ENCODE measurements at places on chromosomes 13 and 19.
A peak's percentile ranks its signal among the peaks of the same experiment; 100 is the strongest.

GRCh38 chr13:60654415-60654814, 257.4 kb downstream of the TDRD3 start:
- DNase-seq = no peak

GRCh38 chr13:43227721-43228120, 204.3 kb downstream of the DNAJC15 start:
- peak; percentile 63 for DNase-seq

- no peak for DNase-seq
Observed at GRCh38 chr13:23921451-23921888, 24.2 kb upstream of the C1QTNF9B start.

DNA sequence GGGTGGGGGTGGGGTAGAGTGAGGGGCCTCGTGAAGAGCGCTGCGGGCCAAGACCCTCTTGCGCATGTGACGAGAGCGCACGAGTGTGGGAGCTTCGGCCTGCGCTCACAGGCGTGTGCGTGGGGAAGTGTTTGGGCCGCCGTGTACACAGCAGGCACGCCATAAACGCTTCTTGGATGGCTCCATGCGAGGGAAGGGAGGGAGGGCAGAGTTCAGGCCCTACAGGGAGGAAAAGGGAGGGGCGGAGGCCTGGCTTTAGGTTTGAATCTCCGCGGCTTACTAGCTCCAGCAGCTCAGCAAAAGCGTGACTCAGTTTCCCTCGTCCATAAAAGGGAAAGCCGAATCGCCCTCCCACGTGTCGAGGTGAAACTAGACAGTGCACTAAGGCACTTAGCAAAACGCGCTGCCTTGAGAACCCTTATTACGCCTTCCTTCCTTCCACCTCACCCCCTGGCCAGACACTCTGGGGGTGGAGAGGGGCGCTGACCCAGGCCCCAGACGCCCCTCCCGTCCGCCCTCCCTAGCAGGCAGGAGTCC, 12.5 kb downstream of the GADD45B start:
- no peak for DNase-seq

DNA sequence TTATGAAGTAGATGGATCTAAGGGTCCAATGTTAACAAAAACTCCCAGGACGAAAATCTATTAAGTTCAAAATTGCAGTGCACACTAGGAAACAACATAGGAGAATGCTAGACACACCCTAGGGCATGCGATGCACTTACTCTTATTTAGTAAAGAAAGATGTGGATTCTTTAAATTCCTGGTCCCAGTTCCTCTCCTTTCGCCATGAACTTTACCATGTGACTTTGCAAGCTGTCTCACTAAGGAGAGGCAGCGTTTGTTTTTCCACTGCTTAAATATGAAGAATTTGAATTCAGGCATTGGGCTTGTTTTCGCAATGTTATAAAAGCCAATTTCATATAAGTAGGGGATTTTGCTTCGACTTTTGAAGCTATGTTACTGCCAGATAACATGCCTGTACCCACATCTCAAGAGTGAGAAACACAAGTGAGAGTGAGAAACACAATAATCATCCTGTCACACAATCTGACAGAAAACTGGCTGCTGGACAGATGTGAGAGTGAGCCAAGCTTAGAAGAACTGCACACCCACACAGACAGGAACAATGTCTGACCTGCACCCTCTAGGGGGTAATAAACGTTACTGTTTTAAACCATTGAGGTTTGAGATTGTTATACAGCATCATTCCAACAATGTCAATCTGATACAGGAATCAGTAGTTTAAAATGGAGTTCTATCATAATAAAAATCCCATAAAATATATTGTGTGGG, 1308.4 kb downstream of the SLITRK5 start:
- DNase-seq = no peak

- DNase-seq = no peak
Observed at GRCh38 chr19:9862938-9863337, 27.8 kb downstream of the PIN1 start.

DNA sequence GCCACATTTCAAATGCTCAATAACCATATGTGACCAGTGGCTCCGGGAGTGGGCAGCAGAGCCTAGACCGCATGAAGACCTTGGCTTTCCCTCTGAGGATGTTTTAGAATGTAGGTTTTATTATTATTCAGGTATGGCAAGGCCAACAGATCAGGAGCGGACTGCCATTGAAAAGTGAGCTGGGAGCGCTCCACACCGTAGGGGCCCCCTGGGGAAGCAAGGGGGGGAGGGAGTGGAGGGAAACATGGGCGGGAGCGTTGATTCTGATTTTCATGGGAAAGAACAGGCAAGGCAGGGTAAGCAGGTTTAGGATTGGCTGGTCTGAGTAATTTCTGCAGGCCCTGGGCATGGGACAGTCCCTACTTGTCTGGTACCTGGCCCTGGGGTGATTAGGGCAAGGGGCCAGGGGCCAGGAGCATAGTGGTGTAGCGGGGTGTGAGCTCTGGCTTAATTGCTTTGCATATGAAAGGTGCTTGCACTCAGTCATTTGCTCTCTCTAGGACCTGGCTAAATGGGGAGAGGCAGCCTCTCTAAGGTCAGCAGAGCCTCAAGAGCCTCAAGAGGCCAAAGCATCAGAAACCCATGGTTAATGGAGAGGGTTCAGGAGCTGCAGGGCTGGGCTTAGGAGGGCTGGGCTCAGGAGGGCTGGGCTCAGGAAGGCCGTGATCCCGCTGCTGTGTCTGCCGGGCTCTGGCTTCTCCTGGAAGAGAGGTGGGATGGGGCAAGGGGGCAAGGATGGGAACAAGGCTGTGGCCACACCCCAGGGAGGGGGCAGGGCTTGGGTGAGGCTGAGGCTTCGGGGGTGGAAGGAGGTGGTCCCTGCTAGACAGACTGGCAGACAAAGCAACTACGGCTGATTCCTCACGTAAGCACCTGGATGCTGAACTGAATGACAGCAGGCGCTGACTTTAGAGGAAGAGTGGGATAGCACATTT, 82.0 kb upstream of the WASF3 start:
- no peak for DNase-seq

GRCh38 chr19:17495639-17496296, 15.7 kb upstream of the PGLS start:
- no peak for DNase-seq

- no peak for DNase-seq
Observed at GRCh38 chr19:47005873-47006272, 13.8 kb upstream of the NPAS1 start.

DNA sequence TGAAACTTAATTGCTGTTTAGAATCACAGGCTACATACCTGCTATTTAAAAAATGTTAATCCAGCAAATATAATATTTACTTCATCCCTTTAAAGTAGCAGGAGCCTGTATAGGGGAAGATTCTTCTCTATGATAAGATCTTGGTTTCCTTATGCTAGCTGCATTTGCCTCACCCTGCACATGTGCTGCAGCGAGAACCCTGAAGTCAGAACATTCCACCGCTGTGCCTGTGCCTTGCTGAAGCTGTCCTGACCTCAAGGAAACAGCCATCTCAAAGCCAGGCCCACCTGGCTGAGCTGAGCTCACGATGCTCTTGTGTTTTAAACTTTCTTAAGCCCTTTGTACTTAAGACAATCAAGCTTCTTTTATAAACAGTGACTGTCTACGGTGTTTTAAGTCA, 355.0 kb upstream of the PCDH20 start:
- DNase-seq = no peak

DNA sequence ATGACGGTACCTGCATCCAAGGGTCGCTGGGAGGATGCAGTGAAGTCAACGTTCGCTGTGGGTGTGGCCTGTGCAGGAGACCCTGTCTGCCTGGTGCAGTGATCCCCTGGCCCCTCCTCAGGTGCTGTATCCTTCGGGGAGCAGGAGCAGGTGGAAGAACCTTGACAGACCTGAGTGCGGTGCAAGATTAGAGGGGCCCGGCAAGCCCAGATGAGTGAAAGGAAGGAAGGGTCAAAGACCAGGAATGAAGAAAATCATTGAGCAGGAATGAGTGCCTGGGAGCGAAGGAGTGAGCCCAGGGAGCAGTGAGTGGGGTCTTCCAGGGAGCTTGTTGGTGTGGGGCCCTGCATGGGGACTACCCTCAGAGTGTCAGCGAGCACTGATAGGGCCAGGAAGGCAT, 12.7 kb downstream of the B3GNT8 start:
- no peak for DNase-seq

GRCh38 chr19:16608290-16608739, 19.7 kb downstream of the MED26 start:
- no peak for DNase-seq

DNA sequence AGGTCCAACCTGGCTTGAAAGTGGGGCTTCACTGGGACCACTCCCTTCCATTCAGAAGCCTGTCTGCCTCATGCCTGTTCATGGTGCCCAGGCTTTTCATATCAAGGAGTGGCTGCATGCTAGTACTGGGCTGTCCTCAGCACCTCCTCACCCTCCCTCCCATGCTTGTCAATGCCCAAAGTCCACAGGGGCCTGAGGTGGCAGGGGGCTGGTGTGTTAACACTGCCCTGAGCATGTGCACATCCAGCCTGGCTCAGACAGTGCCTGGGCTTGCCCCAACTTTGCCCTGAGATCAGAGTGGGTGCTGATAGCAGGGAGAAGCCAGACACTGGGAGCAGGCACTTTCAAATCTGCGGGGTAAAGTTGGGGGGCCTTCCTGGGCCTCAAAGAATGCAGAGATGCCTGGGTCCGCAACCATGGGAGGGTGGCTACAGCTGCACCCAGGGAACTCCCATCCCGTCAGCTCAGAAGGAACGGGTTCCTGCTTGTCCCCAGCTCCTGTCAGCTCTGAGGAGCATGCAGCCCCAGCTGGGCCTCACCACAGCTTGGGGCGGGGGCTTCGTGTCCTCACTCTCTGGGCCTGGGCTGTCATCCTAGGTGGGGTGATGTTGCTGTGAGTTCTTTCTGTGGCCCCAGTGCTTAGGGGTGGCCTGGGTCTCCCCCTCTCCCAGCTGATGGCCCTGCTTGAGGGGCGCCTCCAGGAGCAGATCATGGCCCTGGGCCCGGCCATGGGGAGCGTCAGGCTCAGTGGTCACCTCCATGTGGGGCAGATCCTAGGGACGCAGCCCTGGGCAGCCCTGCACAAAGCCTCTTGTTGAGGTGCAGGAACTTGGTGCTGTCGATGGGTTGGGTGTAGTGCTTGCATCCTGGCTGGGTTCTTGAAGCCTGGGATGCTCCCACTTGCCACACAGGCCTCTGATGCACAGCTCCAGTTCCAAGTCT, 830.6 kb upstream of the SLITRK5 start:
- DNase-seq = no peak

DNA sequence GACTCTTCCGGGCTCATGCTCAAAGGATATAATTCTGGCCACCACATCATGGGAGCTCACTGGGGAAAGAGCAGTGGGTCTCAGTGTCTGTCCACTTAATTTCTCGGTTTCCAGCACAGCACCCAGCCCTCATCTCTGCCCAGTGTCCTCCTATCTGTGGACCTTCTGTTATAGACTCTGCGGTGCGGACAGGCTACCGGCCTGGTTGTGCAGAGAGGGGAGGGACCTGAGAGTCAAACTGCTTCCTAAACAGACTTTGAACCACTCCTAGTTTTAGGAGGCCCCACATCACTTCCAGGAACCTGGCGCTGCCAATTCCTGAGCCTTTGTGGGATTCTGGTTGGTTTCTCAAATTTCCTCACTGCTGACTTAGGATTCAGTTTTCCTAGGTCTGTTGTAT, 59.8 kb upstream of the MED4 start:
- DNase-seq = no peak

DNA sequence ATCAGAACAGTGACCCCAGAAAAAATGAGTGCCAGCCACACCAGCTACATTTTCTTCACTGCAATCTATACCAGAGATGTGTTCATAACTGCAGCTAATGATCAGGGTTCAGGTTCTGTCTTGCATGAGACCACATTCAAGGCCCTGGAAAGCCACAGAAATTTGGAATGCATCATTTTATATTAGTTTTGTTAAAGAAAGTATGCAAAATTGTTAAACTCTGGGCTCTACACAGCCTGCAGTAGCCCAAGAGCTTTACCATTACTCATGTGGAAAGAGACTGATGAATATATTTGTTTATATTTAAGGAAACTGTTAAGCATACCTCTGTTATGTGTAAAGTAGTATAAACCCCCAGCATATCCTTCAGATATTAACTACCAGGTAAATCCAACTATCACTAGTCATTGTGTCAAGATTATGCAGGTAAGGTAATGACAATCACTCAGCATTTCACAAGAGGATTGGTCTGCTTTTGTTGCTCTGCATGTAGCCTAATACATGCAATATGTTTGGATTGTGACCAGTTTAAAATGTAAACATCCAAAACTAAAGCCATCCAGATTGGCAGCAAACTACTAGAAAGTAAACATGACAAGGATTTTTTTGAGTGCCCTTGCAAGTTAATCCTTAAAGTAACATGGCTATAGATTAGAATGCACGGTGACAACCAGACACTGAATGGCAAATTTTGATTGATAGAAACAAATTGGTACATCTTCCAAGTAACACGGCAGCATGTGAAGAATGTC, 429.1 kb upstream of the ARGLU1 start:
- no peak for DNase-seq

- DNase-seq = no peak
Observed at GRCh38 chr19:42442833-42443232, at the start of gene CXCL17. TSS of gene CXCL17 (minus strand) at chr19:42442946. CDS start at chr19:42442832, 114 bp downstream.

GRCh38 chr13:49869519-49869918, 66.6 kb downstream of the SPRYD7 start:
- DNase-seq = no peak

DNA sequence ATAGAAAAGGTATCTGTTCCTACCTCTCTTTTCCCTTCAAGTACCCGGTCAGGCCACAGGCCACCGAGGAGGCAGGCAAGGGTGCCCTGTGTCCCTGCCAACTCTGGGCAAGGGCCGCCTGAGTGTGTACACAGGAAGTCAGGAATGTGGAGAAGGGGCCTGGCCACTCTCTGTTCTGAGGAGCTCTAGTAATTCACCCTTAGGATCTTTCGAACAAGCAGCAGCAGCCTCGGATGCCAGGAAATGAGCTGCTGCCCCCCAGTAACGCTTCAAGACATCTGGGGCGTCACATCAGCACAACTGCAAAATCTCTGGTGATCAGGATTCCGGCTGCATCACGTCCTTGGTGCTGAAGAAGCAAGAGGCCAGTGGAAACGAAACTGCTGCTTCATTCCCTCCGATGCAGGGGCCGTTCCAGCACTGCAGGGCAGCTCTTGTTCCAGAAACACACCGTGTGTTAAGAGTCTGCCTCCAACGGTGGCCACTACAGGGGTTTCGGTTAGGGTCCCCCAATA, 2.0 kb downstream of the RAB20 start:
- no peak for DNase-seq

DNA sequence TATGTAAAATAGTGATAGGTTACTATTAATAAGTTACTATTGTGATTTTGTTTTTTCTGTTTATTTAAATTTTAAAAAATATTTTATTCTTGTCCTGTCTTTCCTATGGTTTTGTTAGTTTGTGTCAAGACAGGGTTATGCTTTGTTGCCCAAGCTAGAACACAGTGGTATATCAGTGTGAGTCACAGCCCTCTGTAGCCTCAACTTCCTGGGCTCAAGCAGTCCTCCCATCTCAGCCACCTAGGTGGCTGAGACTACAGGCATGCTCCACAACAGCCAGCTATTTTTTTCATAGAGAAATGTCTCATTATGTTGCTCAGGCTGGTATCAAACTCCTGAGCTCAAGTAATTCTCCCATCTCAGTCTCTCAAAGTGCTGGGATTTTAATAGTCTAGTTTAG, 99.5 kb downstream of the ZNF675 start:
- no peak for DNase-seq

GRCh38 chr19:8302357-8302691, 5.8 kb downstream of the CD320 start:
- DNase-seq = peak; percentile 30
